ENCODE measurements at places on chromosomes 13 and 19. TPM values are rescaled to one million over a fixed set of nuclear protein-coding genes. Genes with fewer than 3 reads are reported as not detected.

PTGIR gene
- not detected for total RNA-seq

ZNF296 gene
- total RNA-seq = 14.8 TPM

ZNF577 gene
- total RNA-seq = 39.4 TPM

SELENOV gene
- 6.9 TPM for total RNA-seq

ZNF43 gene
- total RNA-seq = 49.6 TPM

PDS5B gene
- total RNA-seq = 50.0 TPM

METTL21C gene
- total RNA-seq = not detected

CCDC9 gene
- 36.9 TPM for total RNA-seq

ZNF491 gene
- total RNA-seq = 0.77 TPM

FBXO27 gene
- 14.5 TPM for total RNA-seq

RNF225 gene
- total RNA-seq = 2.1 TPM

CHAF1A gene
- total RNA-seq = 143 TPM

TIMM29 gene
- total RNA-seq = 26.8 TPM

NDUFS7 gene
- total RNA-seq = 83.9 TPM

COX7A1 gene
- total RNA-seq = not detected

- peak; percentile 76 for DNase-seq
Measured at GRCh38 chr19:37655301-37655688, at the start of gene ZFP30. Gene ZFP30, minus strand, starts transcription at chr19:37655465. Its CDS starts 7,643 bp downstream, at chr19:37647822.

DNA sequence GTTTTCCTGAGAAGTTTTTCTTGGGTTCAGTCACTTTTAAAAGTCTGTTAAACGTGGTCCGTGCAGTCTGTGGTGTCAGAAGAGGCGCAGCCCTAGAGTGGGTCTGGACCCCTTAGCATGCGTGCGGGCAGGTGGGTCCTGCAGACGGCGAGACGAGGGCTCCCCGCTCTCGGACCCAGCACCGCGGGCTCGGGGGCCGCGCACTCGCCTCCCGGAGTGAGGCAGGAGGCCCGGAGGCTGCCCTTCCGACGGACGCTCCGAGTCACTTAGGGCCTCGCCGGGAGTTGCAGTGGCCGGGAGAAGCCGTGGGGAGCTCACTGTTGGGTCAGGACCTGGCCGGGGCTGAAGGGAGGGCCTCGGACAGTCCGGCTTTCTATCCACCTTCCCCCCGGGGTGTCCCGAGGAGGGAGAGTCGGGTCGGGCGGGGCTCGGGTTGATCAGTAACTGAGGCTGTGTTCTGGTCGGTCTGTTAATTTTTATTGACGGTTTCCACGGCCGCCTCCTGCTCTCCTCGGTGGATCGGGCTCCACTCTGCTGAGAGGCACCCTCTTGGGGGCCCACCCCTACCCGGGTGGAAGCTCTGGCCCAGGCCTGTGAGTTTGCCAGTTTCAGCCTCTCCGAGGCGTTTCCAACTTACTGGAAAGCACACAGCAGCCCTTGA lies 1.3 kb downstream of the PTBP1 start:
- no peak for DNase-seq

- no peak for DNase-seq
Measured at GRCh38 chr19:47618771-47619170, 9.8 kb downstream of the BICRA start.

GRCh38 chr13:112451512-112452379 lies 75.6 kb downstream of the SPACA7 start:
- peak; percentile 20 for DNase-seq

- DNase-seq = no peak
Measured at GRCh38 chr13:50276550-50276949, 261.3 kb downstream of the KCNRG start.

- no peak for DNase-seq
Measured at GRCh38 chr13:24090049-24090448, 70.5 kb upstream of the SPATA13 start.

- DNase-seq = no peak
Measured at GRCh38 chr13:98951266-98951665, 26.6 kb downstream of the DOCK9 start.

GRCh38 chr19:33047422-33047821 lies 17.3 kb downstream of the RHPN2 start:
- peak; percentile 91 for DNase-seq

GRCh38 chr19:47790398-47790814 lies 11.9 kb downstream of the SELENOW start:
- DNase-seq = peak; percentile 98

DNA sequence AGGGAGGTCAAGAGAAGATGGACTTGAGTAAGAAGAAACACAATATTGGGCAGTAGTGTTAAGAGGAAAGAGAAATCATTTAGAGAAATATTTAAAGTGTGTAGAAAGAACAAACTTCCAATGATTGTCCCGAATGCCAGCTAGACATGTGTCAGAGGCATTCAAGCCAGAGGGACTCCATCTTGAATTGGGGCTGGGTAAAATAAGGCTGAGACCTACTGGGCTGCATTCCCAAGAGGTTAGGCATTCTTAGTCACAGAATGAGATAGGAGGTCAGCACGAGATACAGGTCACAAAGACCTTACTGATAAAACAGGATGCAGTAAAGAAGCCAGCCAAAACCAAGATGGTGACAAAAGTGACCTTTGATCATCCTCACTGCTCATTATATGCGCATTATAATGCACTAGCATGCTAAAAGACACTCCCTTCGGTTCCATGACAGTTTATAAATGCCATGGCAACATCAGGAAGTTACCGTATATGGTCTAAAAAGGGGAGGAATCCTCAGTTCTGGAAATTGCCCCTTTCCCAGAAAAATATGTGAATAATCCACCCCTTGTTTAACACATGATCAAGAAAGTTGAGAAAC lies 127.0 kb upstream of the IPO5 start:
- no peak for DNase-seq

- DNase-seq = no peak
Measured at GRCh38 chr19:41744850-41745249, 10.5 kb upstream of the CEACAM6 start.

DNA sequence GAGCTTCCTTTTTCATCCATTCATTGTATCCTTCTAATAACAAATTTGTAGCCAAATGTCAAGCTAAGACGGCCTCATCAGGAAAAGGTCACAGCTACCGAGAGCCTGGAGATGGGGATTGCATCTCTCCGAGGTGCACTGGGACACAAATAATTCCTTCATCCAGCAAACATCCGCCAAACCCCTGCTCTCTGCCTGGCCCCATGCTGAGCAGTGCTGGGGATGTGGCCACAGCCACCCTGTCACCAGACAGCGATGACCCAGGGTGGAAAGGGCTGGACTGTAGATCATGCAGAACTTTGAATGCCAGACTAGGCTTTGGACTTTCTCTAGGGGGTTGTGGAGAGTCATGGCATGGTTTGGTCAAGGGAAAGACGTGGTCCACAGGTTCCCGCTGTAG lies 1.9 kb downstream of the TOMM40 start:
- no peak for DNase-seq

DNA sequence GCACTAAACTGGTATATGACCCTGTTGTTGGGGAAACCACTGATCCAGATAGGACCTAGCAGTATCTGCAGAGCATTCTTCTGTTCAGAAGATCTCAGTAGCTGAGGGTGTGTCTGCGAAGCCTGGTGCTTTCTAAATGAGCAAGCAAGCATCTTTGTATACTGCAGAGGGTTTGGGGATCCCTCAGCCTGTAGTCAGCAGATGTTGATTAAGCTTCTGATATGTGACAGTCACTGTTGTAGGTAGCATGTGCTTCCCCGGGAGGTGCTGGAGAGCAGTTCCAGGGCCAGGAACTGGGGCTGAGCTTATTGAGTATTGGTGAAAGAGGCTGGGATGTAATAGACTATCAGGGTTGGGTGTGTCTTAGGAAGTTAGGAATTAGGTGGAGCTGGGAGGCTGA lies 1.5 kb downstream of the SCAF1 start:
- no peak for DNase-seq

- no peak for DNase-seq
Measured at GRCh38 chr13:34822650-34823049, 119.4 kb upstream of the NBEA start.

GRCh38 chr19:12936582-12936981 lies 1.8 kb upstream of the CALR start:
- no peak for DNase-seq

DNA sequence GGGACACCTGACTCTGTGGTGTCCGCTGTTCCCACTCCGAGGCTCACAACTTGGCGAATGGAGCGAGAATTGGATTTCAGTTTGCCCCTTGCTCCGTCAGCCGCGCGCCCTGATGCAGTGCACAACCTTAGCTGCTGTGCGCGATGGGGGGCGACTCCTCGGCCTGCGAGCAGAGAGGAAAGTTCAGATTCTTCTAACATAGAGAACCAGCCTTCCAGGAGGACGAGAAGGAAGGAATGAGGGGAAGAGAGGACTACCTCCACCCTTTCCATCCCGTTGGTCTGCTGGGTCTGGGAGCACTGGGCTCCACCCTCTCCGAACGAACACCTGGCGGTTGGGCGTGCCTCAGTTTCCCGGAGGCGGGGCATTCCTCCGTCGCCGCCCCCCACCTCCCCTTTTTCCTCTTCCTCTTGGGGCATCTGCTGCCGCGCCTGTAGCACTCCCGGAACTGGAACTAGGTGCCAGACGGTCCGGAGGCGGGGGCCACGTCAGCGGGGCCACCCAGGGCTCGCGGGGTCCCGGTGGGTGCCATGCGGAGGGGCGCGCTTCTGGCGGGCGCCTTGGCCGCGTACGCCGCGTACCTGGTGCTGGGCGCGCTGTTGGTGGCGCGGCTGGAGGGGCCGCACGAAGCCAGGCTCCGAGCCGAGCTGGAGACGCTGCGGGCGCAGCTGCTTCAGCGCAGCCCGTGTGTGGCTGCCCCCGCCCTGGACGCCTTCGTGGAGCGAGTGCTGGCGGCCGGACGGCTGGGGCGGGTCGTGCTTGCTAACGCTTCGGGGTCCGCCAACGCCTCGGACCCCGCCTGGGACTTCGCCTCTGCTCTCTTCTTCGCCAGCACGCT lies at the start of gene KCNK6:
KCNK6 (plus strand) TSS at position 425 of the 838 bp plus-strand sequence; CDS start at position 531, 106 bp downstream.
- peak; percentile 78 for DNase-seq

GRCh38 chr19:41083516-41083915 lies 4.7 kb upstream of the CYP2A13 start:
- no peak for DNase-seq

GRCh38 chr13:83622422-83622784 lies 259.9 kb downstream of the SLITRK1 start:
- DNase-seq = no peak

DNA sequence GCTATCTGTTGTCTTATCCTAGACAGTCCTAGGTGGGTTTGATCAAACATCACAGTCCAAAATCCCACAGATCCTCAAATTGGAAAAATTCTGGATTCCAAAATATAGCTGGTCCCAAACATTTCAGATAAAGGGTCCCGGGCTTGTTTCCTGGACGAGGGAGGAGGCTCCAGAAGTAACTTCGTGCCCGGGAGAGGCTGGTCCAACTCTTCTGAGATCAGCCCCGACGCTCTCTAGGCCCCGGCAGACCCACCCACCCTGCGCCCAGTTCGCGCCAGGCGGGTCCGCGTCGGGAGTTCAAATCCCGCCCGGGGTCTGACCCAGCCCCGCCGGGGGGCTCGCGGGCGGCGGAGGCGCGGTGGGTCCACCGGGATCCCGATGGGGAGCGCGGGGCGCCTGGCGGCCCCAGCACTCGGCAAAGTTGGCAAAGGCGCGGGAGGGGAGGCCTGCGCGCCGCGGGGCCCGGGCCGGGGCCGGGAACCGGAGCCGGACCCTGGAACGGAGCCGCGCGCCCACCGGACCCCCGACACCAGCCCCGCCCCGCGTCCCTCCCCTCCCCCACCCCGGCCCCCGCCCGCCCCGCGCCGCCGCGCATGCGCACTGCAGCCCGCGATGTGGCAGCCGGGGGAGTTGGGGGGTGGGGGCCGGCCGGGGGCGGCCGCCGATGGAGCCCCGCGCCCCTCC lies 513 bp downstream of the MIER2 start:
- DNase-seq = no peak

DNA sequence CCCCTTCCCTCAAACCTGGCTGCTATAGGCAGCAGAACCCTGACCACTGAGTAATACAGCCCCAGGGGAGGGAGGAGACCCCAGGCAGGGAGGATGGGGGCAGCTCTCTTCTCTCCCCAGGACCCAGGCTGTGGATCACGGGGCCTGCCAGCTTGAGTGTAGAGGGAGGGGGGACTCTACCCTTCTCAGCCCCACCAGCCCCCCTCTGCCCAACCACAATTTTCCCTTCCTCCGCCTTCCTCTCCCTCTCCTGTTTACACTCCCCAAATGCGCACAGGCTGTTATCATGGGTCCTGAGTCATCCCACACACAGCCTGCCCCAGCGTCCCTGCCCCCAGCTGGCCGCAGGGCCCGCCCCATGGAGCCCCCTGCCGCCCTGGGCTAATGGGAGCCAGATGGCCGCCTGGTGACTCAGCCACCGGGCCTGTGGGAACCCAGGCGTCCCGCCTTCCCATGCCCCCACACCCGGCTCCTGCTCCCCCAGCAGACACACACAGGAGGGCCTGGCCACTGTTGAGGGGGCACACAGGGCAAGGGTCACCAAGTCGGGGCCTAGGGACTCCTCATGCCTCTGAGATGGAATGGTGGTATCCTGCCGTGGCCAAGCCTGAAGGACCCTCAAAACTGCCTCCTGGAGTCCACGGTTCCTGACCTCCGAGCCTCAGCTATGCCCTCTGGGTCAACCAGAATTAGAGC lies 13.6 kb downstream of the CCDC97 start:
- peak; percentile 75 for DNase-seq

- DNase-seq = peak; percentile 34
Measured at GRCh38 chr13:36998624-36999041, 507 bp downstream of the ALG5 start.
